GM12865 (cell line): ENCODE measurements at places on chromosomes 16 and 17.

GRCh38 chr17:77610972-77611521 lies 347.5 kb upstream of the TNRC6C start:
- no peak for DNase-seq

DNA sequence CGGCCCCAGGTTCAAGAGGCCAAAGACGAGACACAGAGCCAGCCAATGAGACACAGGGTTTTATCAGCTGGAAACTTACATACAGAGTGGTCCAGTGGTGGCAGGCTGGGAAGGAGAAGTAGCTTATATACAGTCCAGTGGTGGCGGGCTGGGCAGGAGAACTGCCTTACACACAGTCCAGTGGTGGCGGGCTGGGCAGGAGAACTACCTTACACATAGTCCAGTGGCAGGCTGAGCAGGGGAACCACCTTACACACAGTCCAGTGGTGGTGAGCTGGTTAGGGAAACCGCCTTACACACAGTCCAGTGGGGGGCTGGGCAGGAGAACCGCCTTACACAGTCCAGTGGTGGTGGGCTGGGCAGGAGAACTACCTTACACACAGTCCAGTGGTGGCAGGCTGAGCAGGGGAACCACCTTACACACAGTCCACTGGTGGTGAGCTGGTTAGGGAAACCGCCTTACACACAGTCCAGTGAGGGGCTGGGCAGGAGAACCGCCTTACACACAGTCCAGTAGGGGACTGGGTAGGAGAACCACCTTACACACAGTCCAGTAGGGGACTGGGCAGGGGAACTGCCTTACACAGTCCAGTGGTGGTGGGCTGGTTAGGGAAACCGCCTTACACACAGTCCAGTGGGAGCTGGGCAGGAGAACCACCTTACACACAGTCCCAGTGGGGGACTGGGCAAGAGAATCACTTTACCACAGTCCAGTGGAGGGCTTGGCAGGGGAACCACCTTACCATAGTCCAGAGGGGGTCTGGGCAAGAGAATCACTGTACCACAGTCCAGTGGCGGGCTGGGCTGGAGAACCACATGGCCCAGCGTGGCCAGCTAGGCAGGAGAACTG lies 90.9 kb downstream of the GAS7 start:
- no peak for DNase-seq

GRCh38 chr16:52439171-52439701 lies 107.7 kb downstream of the TOX3 start:
- no peak for DNase-seq

- DNase-seq = peak; percentile 24
Measured at GRCh38 chr17:44971776-44972483, 3.8 kb upstream of the C1QL1 start.

DNA sequence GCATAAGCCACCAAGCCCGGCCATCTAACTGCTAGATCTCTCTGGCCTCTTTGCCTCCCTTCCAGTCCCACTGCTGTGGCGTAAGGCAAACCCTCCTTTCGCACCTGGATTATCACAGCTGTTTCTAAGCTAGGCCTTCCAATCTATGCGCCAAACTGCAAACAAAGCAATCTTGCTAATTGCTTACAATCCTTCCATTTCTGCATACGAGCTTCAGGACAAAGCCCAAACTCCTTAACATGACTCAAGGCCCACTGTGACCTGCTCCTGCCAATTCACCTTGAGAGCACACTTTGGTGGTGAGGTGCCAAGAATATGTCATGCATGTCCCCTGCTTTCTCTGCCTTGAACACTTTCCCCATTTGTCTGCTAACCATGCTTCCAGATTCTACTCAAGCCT lies 6.0 kb upstream of the ARL5C start:
- DNase-seq = no peak

- no peak for DNase-seq
Measured at GRCh38 chr16:19105891-19106624, 7.7 kb upstream of the ITPRIPL2 start.

DNA sequence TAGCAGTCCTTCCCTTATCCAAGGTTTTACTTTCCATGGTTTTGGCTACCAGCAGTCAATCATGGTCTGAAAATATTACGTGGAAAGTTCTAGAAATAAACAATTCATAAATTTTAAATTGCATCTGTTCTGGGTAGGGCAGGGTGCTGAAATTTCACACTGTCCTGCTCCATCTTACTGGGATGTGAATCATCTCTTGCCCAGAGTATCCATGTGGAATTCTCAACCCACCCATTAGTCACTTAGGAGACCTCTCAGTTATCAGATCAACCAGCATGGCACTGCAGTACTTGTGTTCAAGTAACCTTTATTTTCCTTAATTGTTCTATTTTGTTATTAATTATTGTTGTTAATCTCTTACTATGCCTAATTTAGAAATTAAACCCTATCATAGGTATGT lies 202.8 kb upstream of the CPHXL start:
- DNase-seq = no peak

DNA sequence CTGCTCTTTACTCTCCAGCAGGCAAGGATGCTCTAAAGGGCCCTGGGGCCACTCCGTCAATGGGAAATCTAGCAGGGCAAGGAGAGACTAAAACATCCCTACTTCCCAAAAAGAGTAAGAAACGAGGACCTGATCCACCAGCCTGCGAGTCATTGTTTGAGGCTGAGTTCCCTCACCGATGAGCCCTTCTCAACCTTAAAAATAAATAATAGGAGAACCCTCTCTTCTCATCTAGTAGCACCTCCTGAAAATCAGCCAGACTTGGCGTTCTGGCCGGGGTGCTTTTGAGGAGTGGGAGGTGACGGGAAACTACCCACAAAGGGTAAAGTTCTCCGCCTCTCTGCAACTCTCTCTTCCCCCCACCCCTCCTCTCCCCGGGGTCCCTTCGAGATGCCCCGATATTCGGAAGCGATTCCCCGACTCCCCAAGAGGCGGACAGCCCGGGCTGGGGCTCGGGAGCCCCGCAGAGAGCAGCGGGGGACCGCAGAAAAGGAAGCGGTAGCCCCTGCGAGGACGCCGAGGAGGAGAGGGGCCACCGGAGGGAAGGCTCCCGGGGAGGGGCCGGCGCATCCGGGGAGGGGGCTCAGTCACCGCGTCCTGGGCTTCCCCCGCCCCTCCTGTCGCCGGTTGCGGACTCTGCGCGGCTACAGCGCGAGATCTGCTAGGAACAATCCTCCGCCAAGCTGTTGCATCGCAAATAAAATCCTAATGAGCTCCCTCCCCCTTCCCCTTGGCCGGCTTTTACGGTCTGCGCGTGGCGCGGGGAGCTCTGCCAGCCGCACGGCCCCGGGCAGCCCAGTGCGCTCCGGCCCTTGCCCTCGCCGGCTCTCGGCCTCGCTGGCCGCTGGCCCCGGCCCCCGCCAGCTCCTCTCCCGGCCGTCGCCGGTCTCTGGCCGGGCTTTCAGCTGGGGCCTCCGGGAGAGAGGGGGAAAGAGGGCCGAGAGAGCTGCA lies 1.3 kb downstream of the HOXB9 start:
- DNase-seq = no peak
